ENCODE measurements at places on chromosomes 6 and 20. TPM values are rescaled to one million over a fixed set of nuclear protein-coding genes. Genes with fewer than 3 reads are reported as not detected.

DNA sequence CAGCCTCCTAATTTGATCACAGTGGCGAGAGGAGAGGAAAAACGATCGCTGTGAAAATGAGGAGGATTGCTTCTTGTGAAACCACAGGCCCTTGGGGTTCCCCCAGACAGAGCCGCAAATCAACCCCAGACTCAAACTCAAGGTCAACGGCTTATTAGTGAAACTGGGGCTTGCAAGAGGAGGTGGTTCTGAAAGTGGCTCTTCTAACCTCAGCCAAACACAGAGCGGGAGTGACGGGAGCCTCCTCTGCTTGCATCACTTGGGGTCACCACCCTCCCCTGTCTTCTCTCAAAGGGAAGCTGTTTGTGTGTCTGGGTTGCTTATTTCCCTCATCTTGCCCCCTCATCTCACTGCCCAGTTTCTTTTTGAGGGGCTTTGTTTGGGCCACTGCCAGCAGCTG is 28.7 kb downstream of the SAYSD1 start:
- peak; percentile 74 for DNase-seq

DNA sequence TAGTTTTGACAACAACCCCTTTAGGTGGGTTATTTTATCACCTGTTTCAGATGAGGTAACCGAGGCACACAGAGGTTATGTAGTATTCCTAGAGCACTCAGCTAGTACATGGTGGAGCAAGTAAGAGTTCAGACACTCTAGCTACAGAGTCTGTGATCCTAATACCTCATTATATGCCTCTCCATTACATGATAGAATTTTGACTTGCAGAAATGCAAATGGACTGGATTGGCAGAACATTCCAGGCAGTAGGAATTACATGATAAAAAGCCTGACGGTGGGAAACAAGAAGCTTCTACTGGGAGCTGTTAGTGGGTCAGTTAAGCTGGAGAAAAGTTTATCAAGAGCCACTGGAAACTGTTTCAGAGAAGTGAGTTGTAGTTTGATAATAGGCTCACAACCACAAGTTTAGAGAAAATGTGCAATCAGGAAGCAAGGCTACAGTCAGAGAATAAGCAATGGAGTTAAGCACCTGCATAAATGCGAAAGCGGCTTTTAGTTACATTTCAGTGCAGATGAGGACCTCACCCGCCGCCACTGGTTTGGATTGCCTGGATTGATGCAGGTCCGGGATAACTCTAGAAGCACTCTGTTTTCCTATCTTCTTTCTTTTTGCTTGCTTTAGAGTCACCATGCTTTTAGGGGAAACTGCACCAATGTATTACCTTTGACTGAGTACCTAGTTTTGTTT is 34.7 kb upstream of the MYLK2 start:
- no peak for DNase-seq

DNA sequence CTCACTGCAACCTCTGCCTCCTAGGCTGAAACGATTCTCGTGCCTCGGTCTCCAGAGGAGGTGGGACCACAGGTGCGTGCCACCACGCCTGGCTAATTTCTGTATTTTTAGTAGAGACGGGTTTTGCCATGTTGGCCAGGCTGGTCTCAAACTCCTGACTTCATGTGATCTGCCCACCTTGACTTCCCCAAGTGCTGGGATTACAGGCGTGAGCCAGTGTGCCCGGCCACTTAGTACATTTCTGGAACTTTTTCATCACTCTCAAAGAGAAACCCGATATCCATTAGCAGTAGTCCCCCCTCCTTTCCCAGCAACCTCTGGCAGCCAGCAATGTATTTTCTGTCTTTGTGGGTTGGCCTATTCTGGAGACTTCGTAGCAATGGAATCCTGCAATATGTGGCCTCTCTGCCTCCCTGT is 109.8 kb downstream of the JARID2 start:
- DNase-seq, result no peak

DNA sequence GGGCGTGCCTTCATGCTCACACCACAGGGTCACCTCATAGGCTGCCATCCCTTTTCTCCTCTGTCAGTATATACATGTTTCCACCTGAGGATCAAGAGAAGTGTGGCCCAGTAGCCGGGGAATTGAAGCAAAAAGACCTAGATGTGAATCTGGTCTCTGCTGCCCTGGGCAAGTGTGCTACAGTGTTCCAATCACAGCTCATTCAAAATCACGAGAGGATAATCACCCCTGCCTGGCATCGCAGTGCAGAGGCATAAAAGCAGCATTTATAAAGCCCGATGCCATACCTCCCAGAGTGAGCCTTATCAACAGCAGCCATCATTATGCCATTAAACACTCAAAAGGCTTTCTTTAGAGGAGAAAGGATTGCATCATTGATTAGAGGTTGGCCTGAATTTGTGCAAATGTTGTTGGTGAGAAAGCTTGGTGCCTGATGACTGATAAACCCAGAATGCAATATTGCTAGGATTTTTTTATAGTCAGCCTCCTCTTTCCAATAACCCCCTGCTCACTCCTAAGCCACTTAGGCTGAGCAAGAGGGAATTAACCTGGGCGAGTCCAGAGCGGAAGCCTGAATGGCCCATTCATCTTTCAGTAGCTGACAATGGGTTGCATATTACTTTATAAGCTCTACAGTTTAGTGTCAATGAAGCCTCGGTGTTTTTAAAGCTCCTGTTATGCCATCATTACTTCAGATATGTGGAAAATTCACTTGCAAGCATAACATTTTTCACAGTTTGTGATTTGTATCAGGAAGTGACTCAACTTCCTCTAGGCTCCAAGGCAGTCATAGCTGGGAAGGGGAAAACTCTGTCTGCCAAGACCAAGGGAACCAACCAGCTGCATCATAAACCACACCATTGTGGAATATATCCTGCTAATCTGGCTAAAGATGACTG is 92.5 kb upstream of the NXT1 start:
- no peak for DNase-seq

- DNase-seq, result no peak
These were observed 124.7 kb upstream of the SUPT3H start for GRCh38 chr6:45502456-45502855.

DNA sequence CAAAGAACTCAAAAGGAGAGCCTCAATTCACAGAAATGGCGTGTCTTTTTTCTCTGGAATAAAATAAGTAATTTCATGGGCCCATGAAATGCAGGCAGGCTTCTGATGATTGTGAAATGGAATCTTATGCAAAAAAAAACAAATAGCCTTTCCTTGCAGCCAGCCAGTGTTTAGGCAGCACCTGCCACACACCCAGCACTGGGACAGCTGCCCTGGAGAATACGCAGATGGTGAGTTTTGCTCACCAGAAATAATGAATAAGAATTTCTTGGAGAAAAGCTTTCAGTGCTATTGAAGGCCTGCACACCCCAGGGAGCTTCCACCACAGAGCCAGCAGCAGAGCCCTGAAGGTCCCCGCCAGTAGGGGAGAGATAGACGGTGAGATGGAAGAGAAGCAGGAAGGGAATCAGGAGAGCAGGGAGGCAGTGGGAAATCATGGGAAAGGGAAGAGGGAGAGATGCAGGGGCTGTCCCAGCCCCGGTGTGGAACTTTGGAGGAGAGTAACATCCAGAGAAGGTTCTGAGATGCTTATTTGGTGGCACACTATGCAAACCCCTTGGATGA is 54.9 kb downstream of the PXDC1 start:
- DNase-seq, result no peak

GRCh38 chr6:4041480-4041879 is 37.5 kb downstream of the FAM217A start:
- DNase-seq, result no peak

DNA sequence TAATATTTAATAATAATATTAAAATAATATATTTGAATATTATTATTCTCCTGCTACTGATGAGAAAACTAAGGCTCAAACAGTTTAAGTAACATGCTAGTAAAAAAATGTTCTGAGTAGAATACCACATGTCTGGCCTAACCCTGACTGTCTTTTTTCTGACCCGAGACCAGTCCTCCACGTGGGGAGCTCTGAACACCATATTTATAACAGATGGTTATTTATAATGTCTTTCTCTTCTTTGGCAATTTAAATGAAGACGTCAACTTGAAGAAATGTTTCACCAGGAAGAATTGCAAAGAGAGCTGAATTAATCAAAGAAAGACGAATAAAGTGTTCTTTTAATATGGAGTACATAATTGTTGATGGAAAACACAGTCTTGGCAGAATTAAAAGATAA is 82.0 kb downstream of the SLC22A3 start:
- DNase-seq, result no peak

DNA sequence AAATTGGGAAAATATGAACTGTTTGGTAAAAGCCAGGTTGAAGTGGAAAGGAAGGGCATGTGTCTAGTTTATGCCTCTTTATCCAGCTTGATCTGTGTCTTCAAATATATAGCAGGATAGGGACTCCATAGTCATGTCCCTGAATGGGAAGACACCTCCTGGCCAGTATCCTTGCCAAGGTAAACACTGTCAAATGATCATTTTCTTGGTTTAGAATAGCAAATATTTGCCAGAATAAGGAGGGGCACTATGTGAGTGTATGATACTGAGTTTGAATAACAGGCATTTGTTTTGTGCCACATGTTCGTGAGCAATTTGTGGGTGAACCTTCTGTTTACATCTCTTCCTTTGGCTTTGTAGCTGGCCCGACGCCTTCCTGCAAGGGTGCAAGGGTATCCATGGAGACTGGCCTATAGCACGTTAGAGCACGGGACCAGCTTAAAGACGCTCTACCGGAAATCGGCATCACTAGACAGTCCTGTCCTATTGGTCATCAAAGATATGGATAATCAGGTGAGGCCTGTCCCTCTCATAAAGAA is 34.2 kb upstream of the HINT3 start:
- peak; percentile 47 for DNase-seq

GRCh38 chr6:125804264-125804663 is 13.5 kb downstream of the NCOA7 start:
- DNase-seq, result peak; percentile 59

- DNase-seq, result no peak
These were observed 118.1 kb downstream of the VEGFA start for GRCh38 chr6:43887906-43888683.

GRCh38 chr6:166333172-166333995 is 9.0 kb downstream of the SFT2D1 start:
- peak; percentile 85 for DNase-seq

DNA sequence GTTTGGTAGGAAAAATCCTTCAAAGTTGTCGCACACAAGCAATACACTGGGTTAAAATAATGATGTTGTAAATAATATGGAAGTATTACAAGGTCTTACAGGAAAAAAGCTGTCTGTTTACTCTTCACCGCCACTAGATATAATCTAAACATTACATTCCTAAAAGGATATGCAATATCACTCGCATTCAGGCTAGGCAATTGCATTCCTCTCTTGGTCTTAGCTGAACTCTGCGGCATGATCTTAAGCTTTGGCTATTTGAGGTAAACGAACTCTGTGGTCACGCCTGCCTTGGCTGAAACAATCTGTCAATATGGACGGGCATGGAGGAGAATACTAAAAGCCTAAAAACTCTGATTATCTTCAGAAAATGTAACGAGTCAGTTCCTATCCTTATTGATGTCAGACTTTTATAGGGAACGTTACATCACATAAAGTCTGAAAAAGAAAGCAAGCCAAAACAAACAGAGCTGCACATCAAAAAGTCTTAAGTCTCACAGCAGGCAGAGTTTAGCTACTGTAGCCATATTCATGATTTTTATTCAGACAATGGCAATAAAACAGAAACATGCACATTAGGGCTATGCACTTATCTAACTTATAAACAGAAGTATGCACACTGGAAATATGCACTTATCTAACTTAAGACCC is 30.8 kb upstream of the FILIP1 start:
- DNase-seq, result no peak

DNA sequence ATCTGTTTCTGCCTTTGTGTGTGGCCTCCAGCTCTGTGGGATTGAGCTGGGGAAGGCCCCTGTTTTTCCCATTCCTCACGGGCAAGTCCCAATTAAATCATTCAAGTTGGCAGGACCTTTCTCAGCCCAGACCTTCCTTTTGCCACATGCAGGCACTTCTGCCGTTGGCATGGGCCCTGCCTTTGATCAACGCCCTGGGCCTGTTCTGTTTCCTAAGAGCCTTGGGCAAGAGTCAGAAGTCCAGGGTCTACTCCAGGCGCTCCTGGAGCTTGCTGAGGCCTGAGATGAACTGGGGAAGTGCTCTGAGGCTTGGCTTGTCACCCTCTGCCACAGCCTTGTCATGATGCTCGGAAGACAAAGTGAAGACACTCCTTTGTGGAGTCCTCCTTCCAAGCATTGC is 7.1 kb downstream of the IP6K3 start:
- no peak for DNase-seq

- no peak for DNase-seq
These were observed 42.4 kb downstream of the SNX14 start for GRCh38 chr6:85551264-85551663.

DNA sequence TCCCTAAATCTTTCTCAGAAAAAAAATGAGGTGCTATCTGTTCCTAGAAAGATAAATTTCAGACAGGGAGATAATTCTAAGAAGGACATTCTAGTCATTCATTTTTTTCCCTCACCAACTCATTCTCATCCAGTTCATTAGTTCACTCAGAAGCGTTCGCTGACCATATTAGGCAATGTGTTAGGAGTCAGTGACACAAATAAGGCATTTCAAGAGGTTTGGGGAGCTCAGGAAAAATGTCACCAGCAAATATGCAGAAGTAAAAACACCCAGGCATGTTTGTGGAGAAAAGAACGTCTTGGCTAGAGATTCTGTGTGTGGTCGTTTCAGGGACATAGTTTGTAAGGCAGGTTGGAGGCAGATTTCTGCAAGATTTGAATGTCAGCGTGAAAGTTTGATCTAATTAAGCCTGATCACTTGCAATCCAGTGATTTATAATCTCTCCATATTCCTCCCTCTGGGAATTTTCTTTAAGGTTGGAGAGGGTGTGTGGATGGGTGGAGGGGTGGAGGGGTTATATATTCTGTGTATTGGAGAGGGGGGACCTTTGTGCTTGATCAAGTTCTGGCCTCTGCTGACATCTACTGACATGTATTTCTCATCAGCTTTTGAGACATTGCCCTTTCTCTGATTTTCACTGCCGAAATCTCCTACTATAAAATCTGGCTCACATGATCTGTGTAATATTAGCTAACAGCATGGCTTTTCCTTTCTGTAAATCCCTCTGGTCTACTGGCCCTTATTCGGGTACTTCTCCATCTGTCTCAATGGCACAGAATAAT is 3.6 kb downstream of the MYCT1 start:
- DNase-seq, result no peak

The PKIG gene
- total RNA-seq, result 1.7 TPM

The RNF144B gene
- 0.19 TPM for total RNA-seq

The PAK5 gene
- not detected for total RNA-seq

The PTCRA gene
- total RNA-seq, result not detected

The MAN1A1 gene
- 43.7 TPM for total RNA-seq

All from activated CD4-positive, alpha-beta T cell treated with anti-CD3 and anti-CD28 coated beads, Interleukin-2, amount 10 ng/mL, durations not matched to agents 24 days and 14 days (primary cell).